ENCODE measurements at places on chromosomes 2 and 18. TPM values are rescaled to one million over a fixed set of nuclear protein-coding genes. Genes with fewer than 3 reads are reported as not detected.

NRP2 gene
- total RNA-seq: 67.3 TPM

EN1 gene
- not detected for total RNA-seq

CRYGC gene
- total RNA-seq: not detected

CDK15 gene
- 7.7 TPM for total RNA-seq

PROM2 gene
- total RNA-seq: 2.8 TPM

SIX2 gene
- total RNA-seq: 1.7 TPM

ALK gene
- total RNA-seq: 0.13 TPM

SCG2 gene
- total RNA-seq: 1.7 TPM

COBLL1 gene
- total RNA-seq: 63.5 TPM

BOLL gene
- not detected for total RNA-seq

IGFBP5 gene
- 1,222 TPM for total RNA-seq

RAMP1 gene
- total RNA-seq: 230 TPM

EML6 gene
- total RNA-seq: 2.7 TPM

SMARCAL1 gene
- 29.8 TPM for total RNA-seq

SPATA3 gene
- not detected for total RNA-seq

SERPINB2 gene
- 0.27 TPM for total RNA-seq

GRCh38 chr2:178527592-178527991 lies 47.3 kb downstream of the PLEKHA3 start:
- DNase-seq: no peak

GRCh38 chr2:226115102-226115831 lies 684.4 kb downstream of the IRS1 start:
- no peak for DNase-seq

DNA sequence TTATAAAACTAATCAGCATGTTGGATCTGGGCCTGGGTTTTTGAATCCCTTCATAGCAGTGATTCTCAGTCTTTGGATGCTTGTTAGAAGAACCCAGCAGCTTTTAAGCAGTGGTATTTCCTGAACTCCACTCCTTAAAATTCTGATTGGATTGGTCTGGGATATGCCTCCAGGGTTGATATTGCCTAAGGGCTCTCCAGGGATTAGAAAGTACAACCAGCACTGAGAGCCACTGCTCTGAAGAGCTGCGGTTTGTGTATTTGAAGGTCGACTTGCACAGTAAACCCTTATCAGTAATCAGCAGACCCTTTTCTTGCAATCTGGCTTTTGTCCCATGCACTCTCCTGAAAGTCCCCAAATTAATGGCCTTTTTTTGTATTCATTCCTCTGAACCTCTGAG lies 17.0 kb upstream of the RBMS1 start:
- no peak for DNase-seq

DNA sequence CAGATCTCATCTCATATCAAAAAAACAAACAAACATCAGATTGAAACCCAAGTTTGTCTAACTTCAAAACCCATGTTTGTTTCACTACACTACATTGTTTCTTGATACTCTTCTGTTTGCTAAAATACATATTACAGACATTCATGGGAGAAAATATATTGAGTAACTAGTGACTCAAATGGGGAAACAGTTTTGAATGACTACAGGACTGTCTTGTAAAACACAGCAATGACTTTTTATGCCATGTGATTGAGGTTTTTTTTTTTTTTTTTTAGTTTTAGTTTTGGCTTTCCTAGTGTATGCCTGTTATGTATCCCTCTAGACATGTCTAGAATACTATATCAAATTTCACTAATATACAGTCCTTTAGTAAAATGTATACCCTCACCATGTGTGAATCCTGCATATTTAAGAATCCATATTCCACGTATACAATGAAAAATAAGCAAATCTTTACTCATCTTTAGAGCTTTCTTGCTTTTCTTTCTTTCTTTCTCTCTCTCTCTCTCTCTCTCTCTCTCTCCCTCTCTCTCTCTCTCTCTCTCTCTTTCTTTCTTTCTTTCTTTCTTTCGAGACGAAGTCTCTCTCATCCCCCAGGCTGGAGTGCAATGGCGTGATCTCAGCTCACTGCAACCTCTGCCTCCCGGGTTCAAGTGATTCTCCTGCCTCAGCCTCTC lies 46.6 kb upstream of the SERTAD2 start:
- no peak for DNase-seq

DNA sequence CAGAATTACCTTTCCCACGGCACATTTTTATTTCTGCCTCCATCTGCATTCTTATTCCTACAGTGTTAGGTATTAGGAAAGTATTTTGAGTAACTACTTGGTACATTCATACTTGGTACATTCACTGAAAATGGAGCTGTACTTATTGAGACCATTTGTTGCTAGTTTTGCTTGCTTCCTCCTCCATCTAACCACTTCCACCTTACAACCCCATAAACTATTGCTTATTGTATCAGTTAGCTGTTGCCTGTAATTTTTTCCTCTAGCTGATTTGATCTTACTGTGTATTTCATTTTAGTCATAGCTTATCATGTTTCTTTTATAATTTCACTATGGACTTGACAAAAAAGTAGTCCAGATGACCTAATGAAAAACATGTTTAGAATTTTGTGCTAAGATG lies 50.7 kb downstream of the AFTPH start:
- no peak for DNase-seq

GRCh38 chr2:120854766-120855530 lies 119.3 kb downstream of the GLI2 start:
- DNase-seq: peak; percentile 15

- no peak for DNase-seq
Measured at GRCh38 chr2:96594282-96594681, 43.8 kb downstream of the KANSL3 start.

DNA sequence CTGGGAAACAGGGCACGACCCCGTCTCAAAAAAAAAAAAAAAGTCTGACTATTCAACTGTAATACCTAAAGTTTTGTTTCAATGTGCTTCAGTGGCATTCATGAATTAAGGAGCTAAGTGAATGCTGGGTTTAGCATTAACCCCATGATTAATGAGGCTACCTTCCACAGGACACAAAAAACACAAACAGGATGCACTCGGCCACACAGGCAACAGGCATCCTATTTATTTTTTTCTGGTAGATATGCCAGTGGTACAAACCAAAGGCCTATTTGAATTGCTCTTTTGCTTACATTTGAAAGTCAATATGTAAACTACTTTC lies 48.3 kb downstream of the CDH2 start:
- no peak for DNase-seq

- no peak for DNase-seq
Measured at GRCh38 chr2:55885127-55885943, 38.2 kb downstream of the EFEMP1 start.

DNA sequence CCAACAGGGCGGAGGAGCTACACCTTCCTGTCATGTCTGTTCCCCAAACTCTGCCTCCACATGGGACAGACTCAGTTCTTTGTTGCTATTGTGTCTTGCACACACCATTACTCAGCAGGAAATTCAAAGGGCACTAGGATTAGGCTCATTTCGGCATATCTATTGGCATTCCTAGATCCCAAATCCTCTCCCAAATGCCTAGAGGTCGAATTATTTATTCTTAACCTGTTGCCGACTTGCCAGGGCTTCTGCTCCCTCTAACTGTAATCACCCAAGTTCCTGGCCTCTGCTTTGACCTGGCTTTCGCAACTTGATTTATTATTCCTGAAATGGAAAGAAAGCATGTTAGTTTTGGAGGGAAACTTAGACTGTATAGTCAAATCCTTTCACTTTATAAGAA lies 67.8 kb upstream of the ST6GAL2 start:
- DNase-seq: no peak

DNA sequence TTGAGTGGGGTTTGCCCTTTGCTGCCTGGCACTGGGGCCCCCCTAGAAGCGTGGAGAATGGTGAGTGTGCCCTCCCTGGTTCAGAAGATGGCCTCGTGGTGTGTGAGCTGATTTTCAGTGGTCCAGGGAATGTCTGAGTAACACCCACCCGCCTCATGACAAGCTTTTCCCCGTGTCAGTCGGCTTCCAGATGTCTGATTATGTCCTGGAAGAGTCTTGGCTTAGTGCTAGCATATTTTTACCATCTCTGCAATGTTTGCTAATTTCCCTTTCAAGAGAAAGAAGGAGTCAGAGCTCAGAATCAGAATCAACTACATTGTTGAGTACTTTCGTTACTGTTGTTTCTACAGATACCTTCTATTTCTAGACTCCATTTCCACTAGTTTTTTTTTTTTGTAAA lies 214.7 kb downstream of the SEPTIN10 start:
- DNase-seq: no peak

DNA sequence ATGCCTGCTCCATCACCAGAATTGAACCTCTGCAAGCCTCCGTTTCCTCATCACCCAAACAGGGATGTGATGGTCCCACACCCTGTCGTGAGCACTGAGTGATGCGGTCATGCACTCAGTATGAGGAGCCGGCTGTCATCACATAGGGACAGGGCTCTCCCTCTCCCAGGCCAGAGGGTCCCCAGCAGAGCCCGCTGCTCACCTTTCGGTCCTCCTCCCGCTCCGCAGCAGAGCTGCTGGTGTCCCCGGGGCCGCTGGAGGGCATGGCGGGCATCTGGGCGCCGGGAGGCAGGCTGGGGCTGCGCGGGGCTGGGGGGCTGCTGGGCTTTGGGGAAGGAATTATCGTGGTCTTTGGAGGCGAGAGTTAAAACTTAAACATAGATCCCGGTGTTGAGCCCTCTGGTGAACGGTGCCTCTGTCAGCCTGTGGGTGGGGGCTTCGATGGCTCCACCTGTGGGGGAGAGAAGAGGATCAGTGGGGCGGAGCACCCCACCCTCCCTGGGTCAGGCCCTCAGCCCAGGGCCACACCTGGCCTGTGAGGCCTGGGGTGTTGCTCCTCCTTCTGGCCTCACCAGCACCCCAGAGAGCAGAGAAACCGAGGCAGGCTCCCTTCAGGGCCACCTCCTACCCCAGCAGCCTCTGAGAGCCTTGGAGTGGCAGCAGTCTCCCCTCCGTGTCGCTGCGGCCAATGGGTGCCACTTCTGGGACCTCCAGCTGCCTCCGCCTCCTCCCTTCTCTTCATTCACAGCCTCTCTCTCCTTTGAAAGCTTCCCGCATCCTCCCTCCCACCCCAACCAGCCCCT lies 27.8 kb downstream of the DNMT3A start:
- no peak for DNase-seq

GRCh38 chr2:95334916-95335641 lies 37.9 kb downstream of the KCNIP3 start:
- no peak for DNase-seq

GRCh38 chr2:63862806-63863205 lies 21.1 kb downstream of the UGP2 start:
- DNase-seq: no peak

GRCh38 chr2:46416280-46416679 lies 63.1 kb upstream of the TMEM247 start:
- no peak for DNase-seq

DNA sequence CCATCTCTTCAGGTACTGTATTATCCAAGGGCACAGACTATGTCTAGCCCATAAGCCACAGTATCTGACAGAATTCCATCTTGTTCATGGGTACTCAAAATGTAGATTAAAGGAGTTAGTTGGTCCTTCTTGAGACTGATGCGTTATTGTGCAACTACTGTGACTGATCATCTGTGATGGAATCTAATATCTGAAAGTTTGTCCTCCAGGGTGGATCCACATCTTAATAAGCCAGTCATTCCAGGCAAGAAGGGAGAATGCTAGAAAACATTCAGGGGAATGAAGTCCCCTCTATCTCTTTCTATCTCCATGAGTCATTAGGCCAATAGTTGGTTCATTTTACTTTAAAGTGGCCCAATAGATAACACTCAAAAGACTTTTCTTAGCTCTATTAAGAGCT lies 252.6 kb downstream of the EXOC6B start:
- DNase-seq: no peak

- DNase-seq: no peak
Measured at GRCh38 chr2:39158351-39158750, 37.5 kb upstream of the SOS1 start.

- no peak for DNase-seq
Measured at GRCh38 chr2:193562031-193562430, 1367.3 kb upstream of the TMEFF2 start.

- no peak for DNase-seq
Measured at GRCh38 chr2:126536605-126537200, 119.3 kb upstream of the GYPC start.

- DNase-seq: no peak
Measured at GRCh38 chr2:111927723-111928122, 29.3 kb downstream of the MERTK start.

- DNase-seq: no peak
Measured at GRCh38 chr18:45954070-45954934, 12.8 kb downstream of the EPG5 start.

GRCh38 chr18:13599031-13599430 lies 127.3 kb downstream of the FAM210A start:
- no peak for DNase-seq

- DNase-seq: no peak
Measured at GRCh38 chr2:99970292-99970868, 172.0 kb downstream of the AFF3 start.

DNA sequence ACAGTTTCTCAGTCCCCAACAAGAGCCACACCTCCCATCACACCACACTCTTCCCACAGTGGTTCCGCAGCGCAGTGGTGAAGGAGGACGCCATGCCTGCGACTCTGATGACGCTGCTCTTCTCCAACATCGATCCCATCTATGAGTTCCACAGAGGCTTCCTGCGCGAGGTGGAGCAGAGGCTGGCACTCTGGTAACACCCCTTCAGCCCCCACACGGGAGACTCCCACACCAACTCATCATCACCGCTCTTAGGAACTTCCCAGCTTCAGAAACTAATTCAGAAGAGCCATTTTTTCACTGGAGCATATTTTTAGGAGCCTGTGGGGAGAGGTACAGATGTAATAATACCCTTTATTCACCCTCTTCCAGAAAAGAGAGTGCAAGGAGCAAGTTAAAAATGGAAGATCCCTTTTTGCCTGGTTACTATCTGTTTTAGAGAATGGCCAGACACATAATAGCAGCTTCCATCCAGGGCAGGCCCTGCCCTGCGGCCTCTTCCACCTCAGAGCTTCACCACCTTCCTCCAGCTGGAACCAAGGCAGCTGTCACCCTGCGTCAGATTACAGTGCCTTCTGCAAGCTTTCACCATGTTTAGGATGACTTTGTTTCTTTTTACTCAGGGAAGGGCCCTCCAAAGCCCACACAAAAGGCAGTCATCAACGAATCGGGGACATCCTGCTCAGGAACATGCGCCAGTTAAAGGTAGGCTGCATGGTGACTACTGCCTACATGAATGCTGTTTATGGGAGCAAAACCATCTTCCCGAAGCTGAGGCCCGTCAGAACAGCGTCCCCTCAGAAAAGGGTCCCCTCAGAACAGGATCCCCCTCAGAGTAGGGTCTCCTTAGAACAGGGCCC lies 44.9 kb downstream of the STK25 start:
- DNase-seq: no peak

- DNase-seq: no peak
Measured at GRCh38 chr18:26403491-26403890, 144.9 kb downstream of the KCTD1 start.

- DNase-seq: no peak
Measured at GRCh38 chr2:242030226-242030575, 160.7 kb downstream of the RTP5 start.

- no peak for DNase-seq
Measured at GRCh38 chr2:2326068-2327040, 4.7 kb downstream of the MYT1L start.

GRCh38 chr2:181878448-181878847 lies 13.1 kb upstream of the ITPRID2 start:
- DNase-seq: no peak

- no peak for DNase-seq
Measured at GRCh38 chr2:100230754-100231153, 88.4 kb upstream of the AFF3 start.

GRCh38 chr2:69203166-69203985 lies 183.7 kb downstream of the GFPT1 start:
- DNase-seq: no peak
